Activated naive CD4-positive, alpha-beta T cell treated with anti-CD3 and anti-CD28 coated beads for 36 hours (primary cell): ENCODE measurements at places on chromosomes 2 and 18. TPM values are rescaled to one million over a fixed set of nuclear protein-coding genes. Genes with fewer than 3 reads are reported as not detected.

DNA sequence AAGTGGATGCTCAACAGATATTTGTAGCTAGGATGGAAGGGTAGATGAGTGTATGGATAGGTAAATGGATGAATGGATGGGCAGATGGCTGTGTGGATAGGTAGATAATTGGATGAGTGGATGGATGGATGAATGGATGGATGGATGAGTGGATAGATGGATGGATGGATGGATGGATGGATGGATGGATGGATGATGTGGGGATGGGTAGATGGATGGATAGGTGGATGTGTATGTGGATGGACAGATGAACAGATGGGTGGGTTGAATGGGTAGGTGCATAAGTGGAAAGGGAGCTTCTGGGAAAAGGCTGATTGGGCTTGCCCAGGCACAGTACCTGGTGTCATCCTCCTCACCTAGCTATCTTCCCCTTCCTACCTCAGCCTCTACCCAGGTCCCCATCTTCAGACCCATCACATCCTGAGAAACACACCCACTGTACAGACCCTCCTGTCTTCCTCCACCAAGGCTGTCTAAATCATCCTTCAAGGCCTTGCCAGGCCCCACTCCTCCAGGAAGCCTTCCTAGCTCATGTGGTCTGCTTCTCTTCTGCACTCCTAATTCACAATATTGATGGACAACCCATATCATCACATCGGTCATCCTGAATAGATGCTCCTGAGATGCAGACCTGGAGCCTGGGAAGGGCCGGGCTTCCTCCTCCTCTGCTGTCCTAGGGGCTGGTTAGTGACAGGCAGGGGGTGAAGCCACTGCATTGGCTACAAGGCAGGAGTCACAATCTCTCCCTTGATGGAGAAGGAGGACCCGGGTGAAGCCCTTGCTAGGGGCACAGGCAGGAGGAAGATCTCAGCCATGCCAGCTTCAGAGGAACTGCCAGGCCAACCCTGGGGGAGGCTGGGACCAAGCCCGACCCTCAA, 49.4 kb downstream of the SMAD7 start:
- no peak for DNase-seq

DNA sequence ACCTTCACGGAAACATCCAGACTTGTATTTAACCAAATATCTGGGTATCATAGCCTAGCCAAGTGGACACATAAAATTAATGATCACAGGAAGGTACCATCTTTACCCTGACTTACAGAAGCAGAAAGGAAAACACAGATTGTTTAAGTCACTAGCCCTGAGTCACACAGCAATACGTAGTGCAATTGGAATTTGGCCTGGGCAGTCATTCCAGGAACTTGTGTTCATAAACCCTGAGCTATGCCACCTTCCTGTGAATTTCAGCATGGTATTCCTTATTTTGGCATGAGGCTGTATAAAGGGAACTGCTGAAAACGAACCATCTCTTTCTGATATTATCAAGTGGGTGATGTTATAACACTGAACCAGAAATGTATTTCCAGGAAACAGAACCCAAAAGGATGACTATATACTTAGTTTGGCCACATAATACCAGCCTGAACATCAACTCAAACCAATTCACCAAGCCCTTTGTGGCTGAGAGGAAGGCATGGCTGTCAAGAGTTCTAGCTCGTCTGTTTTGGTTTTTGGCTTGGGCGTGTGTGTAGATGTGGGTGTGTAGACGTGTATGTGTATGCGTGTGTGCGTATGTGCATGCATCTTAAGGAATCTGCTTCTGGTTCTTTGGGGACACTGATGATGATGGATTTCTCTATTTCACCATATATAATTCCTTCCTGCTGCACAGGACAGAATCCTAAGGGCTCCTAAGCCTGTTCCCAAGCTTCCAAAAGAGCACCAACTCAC, 533.4 kb upstream of the ID2 start:
- no peak for DNase-seq

GRCh38 chr2:204329532-204329931, 215.7 kb upstream of the PARD3B start:
- DNase-seq: no peak

DNA sequence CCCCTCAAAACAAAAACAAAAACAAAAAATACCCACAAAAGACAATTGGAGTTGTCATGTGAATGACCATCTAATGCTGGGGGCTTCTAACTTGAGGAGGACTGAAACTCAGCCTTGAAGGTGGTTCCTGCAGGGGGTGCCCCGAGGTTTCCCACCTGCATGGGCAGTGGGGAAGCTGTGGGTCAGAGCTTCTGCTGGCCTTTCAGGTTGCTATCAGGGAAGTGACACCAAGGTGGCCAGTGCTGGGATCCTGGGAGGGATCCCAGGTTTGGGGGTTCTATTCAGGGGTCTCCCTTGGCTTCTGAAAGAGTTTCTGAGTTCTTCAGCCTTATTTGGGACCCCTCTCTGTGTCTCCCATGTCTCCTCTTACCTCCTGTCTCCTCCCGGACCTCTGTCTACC, 62.8 kb downstream of the LDLRAD4 start:
- no peak for DNase-seq

DNA sequence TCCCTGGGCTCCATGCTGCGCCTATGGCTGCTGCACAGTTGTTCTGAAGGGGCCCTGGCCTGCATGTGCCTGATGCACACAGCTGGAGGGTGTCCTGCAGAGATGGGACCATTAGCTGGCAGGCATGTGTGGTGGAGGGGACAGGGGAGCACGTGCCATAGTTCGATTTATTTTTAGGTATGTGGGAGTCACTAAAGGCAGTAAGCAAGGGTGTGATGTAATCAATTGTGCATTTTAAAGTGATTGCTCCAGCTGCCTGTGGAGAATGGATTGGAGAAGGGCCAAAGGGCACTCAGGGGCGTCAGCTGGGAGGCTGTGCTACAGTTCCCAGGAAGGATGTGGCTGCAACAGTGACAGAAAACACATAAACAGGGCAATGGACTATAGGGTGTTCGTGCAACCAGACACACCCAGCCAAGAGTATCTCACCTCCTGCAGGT, 205.1 kb downstream of the ARL4C start:
- peak; percentile 22 for DNase-seq

DNA sequence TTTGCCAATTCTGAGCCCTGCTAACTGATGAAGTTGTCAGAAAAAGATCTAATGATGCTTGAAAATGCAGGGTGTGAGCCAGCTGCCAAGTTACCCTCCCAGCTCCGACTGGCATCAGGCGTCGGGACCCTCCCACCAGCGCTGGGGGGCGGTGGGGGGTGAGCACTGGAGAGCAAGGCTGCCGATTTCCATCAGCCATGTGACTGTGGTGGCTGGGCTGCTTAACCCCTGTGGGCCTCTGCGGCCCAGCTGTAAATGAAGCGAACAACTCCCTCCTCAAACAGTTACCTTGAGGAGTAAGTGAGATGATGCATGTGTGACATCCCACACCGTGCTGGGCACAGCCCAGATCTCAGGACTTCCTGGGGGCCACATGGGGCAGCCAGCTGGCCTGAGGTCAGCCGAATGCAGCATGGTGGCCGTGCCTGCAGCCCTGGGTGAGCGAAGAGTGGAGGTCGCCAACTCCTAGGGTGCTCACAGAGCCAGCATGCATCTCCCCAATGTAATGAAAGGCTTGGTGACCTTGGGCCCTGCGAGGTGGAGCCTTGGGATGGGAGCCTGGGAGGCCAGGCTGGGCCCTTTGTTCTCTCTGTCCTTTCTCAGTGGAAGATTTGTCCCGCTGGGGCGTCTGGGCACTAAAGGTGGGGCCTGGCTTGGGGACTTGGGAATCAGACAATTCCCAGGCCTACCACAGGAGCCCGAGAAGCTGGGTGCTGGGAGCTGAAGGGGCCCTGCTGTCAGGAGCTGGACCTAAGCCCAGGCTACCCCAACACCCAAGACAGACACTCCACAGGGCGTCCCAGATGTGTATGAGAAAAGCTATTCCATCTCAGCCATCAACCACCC, 25.1 kb downstream of the CIB4 start:
- no peak for DNase-seq

DNA sequence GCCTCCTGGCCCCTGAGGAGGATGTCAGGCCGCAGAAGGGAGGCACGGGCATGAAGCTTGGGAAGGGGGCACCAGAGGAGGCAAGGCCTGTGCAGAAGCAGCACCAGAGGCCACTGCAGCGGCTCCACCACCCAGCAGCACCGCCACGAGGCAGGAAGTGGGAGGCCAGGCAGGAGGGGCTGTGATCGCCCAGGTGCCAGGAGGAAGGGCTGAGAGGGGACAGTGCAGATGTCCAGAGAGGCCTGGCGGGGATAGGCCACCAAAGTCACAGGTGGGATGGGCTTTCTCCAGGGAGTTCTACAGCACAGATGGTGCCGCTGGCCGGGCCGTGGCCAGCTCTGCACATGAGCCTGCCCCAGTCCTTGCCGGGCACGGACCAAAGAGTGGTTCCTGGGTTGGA, 6.0 kb upstream of the ALPI start:
- no peak for DNase-seq

GRCh38 chr2:16260041-16260830, 319.9 kb downstream of the MYCN start:
- no peak for DNase-seq

DNA sequence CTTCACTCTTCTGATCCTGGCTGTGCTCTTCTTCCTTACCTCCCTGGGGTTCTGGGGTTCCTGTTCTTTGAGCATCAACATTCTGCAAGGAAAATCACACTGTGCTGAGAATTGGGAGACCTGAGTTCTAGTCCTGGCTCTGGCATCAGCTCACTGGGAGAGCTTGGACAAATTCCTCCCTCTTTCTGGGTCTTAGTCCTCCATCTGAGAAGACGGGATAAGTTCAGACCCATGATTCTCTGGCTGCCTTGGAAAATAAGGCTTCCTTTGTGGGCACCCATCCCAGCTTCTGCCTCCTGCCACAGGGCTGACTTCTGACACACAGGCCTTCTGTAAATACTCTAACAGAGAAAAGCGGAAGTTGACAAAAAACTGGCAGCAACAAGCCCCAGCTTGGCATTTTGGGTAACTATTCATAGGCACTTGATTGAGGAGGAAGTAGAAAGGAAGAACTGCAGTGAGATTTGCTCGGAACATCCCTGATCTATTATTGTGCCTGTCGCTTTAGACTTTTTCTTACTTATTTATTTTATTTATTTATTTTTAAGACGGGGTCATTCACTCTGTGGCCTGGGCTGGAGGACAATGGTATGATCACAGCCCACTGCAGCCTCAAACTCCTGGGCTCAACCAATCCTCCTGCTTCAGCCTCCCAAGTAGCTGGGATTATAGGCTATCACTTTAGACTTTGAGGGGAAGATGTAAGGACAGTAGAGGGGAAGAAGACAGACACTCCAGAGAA, 7.9 kb downstream of the PCBP1 start:
- peak; percentile 75 for DNase-seq

Gene MPPE1
- total RNA-seq: 30.4 TPM

Gene NEURL3
- total RNA-seq: 0.48 TPM

Gene PIK3C3
- 35.3 TPM for total RNA-seq

Gene KCNG2
- not detected for total RNA-seq

Gene YIPF4
- 39.7 TPM for total RNA-seq

Gene VAMP8
- total RNA-seq: 102 TPM

Gene AMER3
- not detected for total RNA-seq

Gene ATOH8
- not detected for total RNA-seq

Gene TMEM169
- 0.57 TPM for total RNA-seq
